ENCODE measurements at places on chromosomes 3 and 15.

- DNase-seq, result peak; percentile 81
Observed at GRCh38 chr15:80455668-80456442, 51.7 kb downstream of the ARNT2 start.

GRCh38 chr3:53242155-53242554 lies 13.7 kb downstream of the TKT start:
- DNase-seq, result no peak

GRCh38 chr15:57436166-57436565 lies 59.9 kb downstream of the CGNL1 start:
- DNase-seq, result no peak

- no peak for DNase-seq
Observed at GRCh38 chr3:65331730-65332129, 643.9 kb upstream of the ADAMTS9 start.

DNA sequence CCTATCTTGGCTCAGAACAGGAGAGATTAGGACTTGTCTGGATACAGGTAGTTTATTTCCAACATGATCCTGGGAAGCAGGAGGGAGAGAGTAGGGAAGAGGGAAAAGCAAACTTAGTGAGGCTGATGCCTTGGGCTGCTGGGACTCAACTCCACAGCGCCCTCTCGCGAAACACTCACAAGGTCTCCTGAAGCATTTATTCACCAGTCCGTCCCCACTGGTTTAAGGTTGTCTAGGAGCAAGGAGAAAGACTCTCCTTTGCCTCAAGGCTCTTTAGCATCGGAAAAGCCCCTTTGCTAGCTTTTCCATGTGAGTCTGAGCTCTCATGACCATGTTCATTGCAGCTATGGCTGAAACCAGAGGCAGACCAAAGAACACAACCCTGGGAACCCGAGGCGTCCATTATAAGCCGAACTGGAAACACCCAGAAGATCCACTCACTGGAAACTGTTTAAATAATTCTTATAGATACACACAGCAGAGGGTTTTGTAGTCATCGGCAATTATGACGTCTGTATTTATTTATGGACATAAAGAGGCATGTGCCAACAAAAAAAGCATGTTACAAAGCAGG lies 244.5 kb downstream of the CD47 start:
- DNase-seq, result peak; percentile 58

DNA sequence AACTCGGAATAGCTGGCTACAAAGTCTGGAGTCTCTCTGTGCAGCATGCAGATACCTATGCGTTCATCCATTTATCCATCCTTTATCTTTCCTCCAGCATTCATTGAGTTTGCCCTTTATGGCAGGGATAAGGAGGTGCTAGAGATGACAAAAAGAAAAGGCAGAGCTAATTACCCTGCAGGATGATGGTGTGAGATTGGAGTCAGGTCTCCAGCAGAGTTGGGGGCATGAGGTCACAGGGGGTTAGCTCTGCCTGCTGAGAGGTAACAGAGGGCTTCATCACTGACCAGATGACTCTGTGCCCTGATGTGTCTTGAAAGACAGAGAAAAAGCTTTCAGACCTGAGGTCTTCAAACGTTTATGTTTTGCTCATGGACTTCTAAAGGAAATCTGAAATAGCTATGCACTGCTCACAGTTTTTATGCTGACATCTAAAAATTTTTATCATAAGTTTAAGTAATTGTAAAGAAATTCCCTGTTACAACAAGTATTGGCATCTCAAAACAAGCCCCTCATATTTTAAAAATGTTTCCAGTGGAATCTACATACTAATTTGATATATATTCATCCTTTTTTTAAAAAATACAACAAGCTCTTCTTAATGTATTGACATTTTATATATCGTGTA lies 132.3 kb upstream of the ANKRD28 start:
- DNase-seq, result no peak
